IPS DF 19.7 (cell line): ENCODE measurements at places on chromosomes 16 and 17.

DNA sequence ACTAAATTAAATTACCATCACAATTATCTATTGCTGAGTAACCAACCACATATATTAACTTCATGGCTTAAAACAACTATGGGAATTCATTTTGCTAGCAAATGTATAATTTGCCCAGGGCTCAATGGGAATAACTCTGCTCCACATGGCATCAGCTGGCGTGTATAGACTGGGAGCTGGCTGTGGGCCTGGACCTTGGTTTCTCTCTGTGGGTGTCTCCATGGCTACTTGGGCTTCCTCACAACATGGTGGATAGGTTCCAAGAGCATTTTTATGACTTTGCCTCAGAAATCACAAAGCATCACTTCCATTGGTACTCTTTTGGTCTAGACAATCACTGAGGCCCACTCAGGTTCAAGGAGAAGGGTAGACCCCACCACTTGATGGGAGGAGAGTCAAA lies 144.9 kb downstream of the SOCS1 start:
- no peak for DNase-seq

DNA sequence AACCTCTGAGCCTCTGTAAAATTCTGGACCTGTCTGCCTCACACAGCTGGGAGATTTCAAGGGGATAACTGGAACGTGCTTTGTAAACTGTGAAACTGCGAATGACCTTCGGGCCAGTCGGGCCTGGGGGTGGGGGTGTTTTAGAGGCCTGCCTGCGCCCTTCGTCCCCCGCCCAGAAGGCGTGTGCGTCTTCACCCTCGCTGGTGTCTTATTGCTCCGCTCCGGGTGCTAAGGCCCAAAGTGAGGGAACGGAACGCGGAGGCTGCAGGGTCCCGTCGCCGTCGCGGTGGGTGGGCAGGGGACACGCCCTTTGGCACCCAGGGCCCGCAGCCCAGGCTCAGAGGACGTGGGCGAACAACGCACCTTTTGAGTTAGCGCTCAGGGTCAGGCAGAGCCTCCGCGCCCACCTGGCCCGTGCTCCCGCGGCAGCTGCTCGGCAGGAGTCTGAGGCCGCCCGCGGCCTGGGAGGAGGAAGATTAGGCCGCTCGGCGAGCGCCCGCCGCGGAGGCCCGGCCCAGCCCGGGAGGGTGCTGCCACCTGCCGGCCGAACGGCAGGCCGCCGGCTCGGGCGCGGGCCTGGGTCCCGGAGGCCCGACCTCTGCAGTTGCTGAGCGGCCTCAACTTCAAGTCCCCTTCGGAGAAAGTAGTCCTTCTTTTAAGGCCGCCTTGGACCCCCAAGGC lies 29.7 kb downstream of the DCAKD start:
- DNase-seq, result no peak

DNA sequence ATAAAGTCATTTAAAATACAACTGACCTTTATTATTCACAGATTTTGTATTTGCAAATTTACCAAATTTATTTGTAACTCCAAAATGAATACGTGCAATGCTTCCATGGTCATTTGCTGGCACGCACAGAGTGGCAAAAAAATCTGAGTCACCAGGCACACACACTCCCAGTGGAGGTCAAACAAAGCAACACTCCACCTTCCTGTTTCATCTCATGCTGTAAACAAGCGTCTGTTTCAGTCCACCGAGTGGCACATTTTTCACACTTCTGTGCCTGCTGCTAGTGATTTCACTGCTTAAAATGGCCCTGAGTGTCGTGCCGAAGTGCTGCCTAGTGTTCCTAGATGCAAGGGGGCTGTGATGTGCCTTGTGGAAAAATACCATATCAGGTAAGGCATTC lies 17.8 kb upstream of the ITGAE start:
- DNase-seq, result no peak

DNA sequence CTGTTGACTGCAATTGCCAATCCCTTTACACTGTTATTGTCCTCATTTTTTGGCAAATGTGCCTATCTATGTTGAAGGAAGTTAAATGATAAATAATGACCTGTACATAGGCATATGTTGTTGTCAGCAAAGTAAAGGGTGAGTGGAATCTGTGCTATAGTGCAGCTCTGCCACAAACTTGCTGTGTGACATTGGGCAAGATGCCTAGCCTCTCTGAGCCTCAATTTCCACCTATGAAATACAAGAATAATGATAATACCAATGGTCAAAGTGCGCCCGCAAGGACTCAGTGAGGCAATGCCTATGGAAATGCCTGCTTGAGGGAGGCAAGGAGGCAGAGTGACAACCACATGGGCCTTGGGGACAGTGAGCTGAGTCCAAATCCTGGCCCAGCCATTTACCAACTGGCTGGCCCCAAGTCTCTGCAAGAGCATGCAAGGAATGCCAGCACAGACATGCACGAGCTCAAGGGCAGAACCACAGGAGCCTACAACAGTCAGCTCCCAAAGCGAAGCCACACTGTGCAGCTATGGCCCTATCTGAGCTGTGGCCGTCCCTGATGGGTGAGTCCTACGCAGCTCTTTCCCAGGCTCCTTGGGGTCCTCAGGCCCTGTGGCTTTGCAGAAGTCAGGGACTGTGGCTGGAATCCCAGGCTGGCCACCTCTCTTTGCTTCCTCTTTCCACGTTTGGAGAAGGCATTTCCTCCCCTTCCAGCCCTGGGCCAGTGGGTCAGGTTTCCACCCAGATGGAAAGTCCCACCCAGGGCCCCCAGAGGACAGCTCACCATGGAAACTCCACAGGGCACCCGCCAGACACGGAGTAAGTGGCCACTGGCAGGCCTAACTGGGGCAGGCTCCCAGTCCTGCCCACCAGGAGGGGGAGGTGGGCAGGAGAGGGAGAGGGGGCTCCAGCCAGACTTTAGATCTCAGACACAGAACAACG lies 82.1 kb downstream of the ZNF423 start:
- DNase-seq, result no peak

GRCh38 chr17:77373299-77374169 lies 232.8 kb downstream of the SEC14L1 start:
- no peak for DNase-seq
